ENCODE measurements at places on chromosomes 2 and 18.

DNA sequence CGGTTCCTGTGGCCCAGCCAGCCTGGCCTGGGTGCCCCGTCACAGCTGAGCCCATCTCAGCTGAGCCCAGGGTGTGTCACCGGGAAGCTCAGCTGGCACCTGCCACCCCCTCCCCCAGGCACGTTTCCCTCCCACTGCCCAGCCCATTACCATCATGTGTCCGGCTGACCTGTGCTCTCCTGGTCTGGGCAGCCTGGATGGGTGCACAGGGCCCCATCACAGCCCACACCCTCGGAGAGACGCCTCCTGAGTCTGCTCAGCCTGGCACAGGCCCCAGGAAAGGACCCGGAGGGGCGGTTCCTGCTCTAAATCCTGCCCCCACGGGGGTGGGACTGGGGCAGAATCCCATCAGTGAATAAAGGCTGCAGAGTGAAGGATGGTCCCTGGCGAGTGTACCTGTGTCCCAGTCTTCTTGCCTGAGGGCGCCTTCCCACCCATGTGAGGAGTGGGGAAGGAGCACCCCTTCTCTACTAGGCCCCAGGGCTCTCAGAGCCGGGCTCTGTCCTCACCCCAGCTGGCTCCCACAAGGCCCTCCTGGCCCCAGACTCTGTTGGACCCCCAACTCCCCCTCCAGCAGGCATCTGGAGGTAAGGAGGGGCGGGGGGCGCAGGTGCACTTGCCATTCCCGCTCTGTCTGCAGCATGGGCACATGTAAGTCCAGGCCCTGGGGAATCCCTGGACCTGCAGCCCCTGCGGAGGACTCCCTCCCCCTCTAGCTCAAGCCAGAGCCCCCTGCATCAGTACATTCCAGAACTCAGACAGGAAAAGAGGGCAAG is 21.2 kb downstream of the GPC1 start:
- no peak for DNase-seq

GRCh38 chr2:164840458-164840929 is 1.1 kb downstream of the COBLL1 start:
- no peak for DNase-seq

- no peak for DNase-seq
These were observed 135.8 kb upstream of the BCL2L11 start for GRCh38 chr2:110984694-110985490.

DNA sequence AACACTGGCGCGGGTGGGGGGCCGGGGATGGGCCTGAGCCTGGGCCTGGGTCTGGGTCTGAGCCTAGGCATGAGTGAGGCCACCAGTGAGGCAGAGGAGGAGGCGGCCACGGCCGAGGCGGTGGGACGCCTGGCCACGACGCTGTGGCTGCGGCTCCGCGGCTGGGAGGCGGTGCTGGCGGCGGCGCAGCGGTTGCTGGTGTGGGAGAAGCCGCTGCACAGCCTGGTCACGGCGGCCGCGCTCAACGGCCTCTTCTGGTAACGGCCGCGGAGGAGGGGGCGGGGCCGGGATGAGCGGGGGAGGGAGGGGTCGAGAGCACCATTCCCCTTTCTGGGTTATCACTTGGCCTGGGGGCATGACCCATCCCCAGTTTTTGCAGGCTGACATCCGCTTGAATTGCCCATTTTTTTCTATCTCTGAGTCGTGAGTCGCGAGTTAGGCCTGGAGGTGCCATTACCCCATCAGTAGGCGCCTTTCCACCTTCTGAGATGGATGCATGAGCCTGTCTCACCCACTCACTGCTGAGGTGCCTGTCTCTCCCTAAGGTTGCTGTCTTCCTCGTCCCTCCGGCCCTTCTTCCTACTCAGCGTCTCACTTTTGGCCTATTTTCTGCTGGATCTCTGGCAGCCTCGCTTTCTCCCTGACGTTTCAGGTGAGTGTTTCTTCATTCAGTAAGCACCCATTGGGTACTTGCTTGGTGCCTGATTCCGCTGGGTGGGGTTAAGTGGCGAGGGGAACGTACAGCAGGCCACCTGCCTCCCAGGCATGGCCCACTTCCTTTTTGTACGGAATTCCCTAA is 501 bp downstream of the RETREG2 start:
- DNase-seq, result no peak

DNA sequence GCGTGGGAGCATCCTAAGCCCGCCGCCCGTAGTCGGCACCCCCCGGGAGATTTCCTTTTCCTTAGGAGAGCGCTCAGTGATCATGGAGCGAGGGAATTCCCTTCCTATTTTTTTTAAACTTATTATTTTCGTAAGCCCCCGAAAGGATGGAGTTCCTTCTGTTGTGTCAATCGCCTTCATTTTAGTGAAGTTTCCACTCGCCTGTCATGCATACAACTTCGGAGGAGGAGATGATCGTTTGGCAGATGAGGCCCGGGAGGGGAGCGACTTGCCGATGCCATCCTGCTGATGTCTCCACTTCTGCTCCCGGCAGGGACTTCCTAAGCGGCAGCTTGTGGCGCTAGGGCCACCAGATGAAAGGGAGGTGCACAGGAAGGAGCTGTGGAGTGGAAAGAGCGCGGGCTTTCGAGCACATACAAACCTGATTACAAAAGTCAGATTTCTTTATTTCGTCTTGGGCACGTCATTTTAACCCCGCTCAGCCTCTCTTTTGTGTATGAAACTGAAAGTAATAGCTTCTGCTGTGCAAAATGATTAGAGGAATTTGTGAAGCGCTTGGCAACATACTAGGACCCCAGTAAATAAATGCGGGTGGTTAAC is at the start of gene ADGRF3:
Gene ADGRF3 (minus strand): TSS at position 336 of the 600 bp plus-strand sequence. CDS start 555 bp downstream, outside the sequence.
- peak; percentile 16 for DNase-seq

DNA sequence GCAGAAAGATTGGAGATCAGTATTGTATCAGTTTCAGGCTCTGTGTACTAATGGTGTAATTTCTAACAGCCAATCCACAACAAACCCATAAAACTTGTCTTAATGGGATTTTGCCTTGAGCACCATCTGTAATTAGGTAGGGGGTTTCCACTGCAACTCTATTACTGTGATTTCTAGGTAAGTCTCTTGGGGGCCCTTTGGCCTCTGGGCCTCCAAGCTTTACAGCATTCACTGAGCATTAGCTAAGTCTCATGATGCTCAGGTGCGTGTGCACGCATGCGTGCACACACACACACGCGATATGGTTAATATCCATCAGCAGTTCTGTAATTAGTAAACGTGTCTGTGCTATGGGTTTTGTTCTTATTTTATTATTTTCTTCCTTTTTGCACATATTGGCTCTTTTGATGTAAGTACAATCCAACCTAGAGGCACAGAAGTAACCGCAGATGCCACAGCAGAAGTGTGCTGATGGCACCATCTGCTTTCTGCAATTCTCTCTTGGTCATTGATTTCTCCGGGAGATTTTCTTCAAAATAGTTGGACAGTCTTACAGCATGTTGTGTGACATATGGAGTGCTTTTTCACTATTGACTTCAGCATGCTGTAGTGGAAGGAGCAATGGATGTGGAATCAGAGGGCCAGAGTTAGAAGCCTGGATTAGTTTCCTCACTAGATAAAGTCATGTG is 592.0 kb downstream of the LRRTM4 start:
- no peak for DNase-seq

GRCh38 chr2:96538487-96539214 is 2.1 kb downstream of the ARID5A start:
- no peak for DNase-seq

DNA sequence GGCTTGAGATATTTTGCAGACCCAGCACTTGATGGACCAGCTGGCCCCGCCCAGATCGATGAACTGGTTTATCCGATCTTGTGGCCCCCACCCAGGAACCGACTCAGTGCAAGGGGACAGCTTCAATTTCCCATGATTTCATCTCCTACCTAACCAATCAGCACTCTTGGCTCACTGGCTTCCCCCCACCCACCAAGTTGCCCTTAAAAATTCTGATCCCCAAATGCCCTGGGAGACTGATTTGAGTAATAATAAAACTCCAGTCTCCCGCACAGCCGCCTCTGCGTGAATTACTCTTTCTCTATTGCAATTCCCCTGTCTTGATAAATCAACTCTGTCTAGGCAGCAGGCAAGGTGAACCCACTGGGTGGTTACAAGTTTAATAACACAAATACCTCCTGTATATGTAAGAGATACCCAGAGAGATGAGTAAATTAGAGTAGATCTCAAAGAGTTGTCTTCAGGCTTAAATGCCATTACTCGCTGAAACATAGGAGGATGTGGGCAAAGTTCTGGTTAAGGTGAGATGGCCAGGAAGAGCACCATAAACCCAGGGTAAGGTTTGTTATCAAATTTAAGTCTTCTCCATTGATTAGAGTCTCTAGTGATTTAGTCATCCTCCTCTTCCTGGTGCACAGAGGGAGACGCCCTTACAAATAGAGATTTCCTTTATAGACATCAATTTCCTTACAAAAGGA is 222.8 kb downstream of the ARL4C start:
- DNase-seq, result no peak

GRCh38 chr18:44811572-44812125 is 131.0 kb downstream of the SETBP1 start:
- DNase-seq, result no peak

DNA sequence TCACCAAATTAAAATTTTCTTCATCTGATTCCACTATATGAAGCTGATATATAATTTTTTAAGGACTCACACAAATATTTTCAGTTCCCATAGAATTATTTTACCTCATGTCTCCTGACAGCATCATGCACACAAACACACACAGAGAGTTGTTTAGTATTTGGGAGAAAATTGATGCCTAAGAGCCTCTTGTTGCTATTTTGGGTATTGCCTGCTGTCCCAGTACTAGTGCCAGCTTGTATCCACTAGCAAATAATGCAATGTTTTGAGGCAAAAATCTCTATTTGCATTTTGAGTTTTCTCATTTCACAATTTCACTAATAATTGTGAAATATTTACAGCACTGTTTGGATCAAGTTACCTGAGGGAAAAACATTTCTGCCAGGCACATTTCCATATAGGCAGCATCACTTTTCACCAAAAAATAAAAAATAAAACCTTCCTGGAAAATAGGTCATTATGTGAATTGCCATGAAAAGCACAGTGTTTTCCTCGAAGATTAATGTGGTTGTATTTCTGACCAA is 328.2 kb downstream of the KCNJ3 start:
- DNase-seq, result no peak

DNA sequence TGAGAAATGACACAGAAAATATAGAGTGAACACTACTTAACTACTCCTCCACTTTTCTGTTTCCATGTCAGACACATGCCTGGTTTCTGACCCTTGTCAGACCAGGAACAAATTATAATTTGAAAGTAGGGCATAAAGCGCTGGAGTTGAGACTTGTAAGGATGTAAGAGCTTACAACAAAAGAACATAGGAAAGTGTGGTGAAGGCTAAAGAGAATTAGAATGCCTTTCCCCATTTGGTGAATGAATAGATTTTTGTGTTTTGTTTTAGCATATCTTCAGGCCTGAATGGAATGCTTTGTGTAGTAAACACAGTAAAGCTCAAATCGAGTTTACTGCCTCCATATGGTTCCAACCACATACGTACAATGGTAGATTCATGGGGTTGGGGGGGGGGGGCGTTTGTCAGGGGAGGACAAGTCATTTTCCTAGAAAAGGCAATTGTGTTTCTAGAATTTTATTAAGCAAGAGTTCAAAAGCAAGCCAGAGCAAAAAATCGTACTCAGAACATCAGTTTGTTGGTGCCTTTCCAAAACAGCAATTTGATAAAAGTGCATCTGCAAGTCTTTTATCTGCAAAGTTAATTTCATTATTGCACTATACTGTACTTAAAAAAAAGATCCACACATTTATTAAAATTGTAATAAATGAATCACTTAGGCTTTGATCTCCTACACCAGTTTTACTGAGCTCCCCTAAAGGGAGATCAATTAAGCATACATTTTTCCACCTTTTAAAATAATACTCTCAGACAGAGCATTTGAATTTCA is 30.9 kb downstream of the NRXN1 start:
- no peak for DNase-seq

DNA sequence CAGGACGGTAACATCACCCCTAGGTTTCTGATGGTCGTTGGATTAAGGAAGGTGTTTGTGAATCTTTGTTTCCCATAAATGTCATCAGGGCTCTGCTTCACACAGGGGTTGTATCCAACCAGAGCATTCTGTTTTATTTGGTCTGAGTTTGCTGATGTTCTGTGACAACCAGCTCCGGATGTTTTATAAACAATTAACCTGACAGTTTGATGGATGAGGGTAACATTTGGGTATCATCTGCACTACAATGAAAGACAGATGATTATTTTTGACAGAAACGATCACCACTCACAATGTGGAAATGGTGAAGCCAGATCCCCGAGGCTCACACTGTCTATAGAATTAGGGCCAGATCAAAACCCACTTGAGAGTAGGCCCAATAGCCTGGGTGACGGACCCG is 107.1 kb downstream of the CDC42EP3 start:
- DNase-seq, result no peak

GRCh38 chr2:184215745-184216144 is 382.6 kb upstream of the ZNF804A start:
- no peak for DNase-seq

DNA sequence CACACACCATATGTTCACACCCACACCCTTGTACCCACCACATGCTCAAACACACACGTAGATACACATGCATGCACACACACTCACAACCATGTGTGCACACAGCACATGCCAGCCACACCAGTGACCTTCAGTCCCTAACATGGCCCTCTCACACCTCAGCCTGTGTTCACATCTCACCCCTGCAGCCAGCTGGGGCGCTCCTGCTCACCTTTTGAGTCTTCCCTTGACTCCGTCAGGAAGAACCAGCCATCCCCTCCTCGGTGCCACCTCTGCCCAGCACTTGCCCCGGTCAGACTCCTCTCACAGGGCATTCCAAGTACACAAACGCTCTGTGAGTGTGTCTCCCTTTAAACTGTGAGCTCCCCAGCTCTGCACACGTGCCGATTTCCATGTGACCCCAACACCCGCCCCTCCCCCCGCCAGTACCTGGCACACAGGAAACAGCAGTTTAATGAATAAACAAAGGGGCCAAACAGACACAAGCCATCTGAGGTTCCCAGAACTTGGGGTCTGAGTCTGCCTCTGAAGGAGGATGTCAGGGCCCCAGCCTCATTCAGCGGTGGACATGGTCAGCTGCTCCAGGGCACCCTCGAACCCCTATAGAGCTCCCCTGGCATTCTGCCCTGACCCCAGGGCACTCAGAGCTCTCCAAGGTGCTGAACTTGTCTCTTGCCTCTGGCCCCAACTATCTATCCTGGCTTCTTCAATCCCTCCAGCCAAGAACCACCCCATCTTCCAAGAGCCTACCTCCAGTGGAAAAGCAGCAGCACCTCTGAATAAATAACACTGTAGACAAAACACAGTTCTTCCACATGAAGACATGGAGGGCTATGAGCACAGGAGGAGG is 252.9 kb downstream of the ATAD2B start:
- DNase-seq, result no peak

DNA sequence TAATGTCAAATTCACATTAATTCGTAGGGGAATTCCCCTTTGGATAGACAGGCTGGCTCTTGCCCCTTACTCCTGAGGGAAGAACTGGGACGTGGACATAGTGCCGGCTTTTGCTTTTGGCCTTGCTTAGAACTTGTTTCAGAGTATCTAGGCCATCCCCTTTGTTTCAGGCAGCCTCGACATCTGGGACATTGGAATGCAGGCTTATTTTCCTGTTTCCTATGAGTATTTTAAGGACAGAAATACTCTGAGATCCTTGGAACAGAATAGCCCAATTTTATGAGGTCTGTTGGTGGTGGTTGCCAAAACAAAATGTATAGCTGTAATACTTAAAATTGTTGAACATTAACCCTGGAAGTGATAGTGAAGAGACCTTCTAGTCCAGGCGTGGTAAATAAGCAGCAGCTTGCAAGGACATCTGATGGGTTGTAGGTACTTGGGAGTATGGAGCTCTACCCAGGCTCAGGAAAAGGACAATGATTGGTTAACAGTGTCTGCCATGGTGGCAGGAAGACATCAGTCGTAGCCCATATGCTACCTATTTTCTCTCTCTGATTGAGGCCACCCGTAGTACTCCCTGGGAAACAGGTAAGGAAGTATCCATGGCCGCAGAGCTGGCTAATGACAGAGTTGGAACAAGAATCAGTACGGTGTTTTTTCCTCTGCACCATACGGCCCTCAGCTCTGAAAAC is 112.4 kb downstream of the CDK15 start:
- no peak for DNase-seq
